ENCODE measurements at places on chromosomes 11 and 22.

- DNase-seq, result no peak
These were observed 183.4 kb upstream of the MTMR2 start for GRCh38 chr11:96107143-96107824.

DNA sequence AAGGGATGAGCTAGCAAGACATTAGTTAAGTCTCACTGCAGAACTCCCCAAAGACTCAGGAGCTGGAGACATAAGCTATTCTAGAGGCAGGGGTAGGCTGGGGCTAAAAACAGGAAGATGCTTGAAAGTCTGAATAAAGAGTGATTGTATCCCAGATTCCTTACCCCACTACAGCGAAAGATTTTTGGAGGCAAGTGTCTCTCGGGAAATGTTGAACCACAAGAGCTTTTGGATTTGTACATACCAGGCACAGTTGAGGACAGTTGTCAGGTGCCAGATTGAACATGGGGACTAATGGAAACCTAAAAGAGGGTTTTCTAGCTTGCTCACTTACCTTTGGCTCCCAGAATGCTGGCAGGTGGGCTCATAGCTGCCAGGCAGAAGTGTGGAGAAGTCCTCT lies 43.5 kb upstream of the OR9Q1 start:
- no peak for DNase-seq

- DNase-seq, result no peak
These were observed 85.5 kb upstream of the PRR5 start for GRCh38 chr22:44616461-44616860.

GRCh38 chr22:38429499-38430068 lies 25.4 kb downstream of the KCNJ4 start:
- no peak for DNase-seq

DNA sequence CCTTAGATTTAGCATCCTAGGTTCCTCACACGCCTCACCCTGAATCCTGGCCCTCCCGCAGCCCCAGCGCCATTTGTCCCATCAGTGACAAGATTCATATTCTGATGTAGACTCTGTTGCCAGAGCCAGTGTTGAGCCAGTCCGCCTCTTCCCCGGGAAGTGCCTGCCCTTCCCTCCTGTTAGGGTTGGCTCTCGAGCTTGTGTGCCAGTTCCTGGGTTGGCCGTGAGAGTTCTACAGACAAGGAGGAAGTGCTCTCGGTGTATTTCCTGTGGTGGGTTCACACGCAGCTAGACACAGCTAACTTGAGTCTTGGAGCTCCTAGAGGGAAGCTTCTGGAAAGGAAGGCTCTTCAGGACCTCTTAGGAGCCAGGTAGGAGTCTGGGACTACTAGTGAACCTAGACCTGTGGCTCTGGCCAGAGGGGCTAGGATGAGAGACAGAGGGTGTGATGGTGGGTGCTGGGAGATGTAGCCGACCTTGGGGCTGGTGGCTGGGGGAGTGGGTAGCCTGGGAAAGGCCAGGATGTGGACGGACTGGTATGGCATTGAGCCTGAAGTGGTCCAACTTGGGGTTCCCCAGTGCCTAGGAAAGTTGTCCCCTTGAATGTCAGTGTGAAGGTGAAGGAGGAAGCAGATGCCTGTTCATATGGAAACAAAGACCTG lies at the start of gene IL18BP:
TSS of gene IL18BP (plus strand) at position 261 of the 662 bp plus-strand sequence. CDS start 1,076 bp downstream, outside the sequence.
- no peak for DNase-seq

- no peak for DNase-seq
These were observed 179.2 kb downstream of the SPON1 start for GRCh38 chr11:14141676-14142075.

DNA sequence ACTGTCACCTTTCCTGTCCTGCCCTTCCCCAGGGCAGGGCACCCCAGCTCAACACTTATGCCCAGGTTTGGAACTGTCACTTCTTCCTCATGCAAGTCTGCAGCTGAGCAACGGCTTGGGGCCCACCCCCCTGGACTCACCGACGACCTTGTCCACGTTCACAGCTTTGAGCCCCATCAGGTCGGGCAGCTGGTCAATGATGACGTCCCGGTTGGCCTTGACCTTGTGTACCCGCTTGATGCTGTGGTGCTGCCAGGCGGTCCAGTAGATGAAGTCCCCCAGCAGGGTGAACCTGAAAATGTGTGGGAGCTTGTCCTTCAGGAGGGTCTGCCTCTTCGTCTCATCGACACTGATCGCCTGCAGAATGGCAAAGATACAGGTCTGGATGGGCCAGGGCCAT lies 135.0 kb downstream of the CRYBB2 start:
- no peak for DNase-seq

- DNase-seq, result no peak
These were observed 352.9 kb downstream of the TENM4 start for GRCh38 chr11:79087961-79088318.

- no peak for DNase-seq
These were observed 4.4 kb upstream of the SYTL2 start for GRCh38 chr11:85815186-85815931.

DNA sequence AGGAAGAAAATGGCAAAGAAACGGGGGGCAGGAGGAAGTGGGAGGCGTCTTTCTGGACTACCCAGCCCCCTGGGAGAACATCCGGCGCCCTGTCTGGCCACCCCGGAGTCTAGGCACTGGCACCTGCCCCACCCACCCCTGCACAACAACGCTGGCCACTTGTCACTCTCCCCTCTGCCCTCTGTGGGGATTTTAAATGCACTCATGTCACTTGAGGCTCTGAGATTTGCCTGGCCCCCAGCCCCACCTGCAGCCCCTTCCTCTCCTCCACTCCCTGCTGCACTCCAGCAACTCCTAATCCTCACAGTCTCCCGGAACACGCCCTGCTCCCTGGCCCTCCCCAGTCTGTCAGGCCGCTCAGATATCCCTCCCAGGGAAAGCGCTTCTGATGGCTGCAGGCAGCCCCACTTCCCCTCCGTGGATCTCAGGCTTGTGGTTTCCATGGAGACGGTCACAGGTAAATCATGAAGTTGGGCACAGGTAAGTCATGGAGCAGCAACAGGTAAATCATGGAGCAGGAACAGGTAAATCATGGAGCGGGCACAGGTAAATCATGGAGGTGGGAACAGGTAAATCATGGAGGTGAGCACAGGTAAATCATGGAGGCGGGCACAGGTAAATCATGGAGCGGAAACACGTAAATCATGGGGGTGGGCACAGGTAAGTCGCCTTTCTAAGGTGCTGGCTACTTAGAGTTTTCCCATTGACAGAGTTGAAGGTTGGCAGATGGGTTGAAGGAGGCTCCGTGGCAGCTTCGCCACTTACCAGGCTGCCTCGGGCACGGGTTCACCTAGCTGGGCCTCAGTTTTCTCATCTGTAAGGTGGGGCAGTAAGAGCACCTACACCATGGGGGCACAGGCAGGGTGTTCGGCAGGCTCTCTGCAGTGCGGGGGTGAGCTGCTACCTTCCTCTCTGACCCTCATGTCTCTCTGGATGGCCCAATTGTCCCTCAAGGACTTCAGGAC lies 79.0 kb upstream of the SHISAL1 start:
- DNase-seq, result no peak

DNA sequence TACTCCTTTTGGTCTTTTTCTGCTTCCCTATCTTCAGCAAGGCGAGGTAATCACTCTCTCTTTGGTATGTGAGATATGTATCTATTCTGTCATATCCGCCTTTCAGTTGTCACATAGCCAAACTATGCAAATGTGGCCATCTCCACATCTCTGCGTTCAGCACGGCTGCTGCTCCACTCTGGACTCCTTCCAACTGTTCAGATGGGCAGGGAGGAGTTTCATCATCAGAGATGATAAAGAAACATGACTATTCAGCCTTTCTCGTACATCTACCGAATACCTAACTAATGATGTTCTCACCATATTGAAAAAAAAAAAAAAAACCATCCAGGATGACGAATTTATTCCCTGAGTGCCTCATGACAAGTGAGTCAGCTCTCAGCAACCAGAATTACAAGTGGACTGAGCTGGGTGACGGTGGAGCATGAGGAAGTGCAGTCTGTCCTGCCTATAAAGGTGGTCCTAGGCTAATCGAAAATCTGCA lies 899.6 kb downstream of the OPCML start:
- DNase-seq, result no peak

DNA sequence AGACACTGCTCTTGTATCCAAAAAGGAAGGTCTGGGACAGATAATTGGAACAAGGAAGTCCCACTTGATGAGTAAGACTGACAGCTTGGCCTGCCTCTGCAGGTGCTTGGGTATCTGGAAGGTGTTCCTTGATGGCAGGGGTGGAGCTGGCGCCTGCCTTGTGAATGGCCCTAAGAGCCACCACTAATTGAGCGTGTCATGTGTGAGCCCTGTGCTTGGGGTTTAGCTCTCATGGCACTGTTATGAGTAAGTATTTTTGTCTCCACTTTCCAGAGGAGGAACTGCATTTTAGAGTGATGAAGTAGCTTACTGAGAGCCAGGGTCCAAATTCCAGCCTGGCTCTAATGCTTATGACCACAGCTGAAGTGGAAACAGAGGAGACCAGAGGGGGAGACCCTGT lies 71.2 kb upstream of the NECTIN1 start:
- no peak for DNase-seq

DNA sequence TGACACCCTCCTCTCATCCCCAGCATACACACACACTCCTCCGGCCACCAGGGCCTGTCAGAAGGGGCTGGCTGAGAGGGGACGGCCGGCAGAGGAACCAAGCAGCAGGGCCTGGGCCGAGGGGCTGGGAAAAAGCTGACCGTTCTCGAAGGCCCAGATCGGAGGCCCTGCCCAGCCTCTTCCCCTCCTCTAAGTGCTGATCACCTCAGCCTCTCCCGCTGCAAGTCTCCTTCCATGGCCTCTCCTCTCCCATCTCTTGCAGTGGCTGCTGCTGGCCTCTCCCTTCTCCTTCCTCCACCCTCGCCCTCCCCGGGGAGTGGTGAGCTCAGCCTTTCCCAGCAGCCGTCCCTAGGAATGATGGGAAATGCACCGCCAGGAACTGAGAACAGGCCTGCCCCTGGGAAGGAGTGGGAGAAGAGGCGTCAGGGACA lies 39.6 kb downstream of the ARRB1 start:
- DNase-seq, result no peak

DNA sequence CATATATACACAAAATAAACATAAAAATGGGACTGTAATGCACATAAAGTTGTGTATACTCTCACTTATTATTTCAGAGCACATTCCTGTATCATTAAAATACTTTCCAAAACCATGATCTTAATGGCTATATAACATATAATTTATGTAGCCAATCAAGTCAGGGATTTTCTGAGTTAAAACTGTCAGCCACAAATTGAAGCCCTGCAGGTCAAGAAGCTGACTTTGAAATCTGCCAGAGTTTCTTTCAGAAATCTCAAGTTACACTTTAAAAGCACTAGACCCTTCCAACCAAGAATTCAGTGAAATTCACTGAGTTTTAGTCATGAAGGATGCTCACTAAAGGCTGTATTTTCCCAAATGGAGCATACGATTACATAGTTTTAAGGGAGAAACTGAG lies 47.6 kb downstream of the PHF21A start:
- no peak for DNase-seq

DNA sequence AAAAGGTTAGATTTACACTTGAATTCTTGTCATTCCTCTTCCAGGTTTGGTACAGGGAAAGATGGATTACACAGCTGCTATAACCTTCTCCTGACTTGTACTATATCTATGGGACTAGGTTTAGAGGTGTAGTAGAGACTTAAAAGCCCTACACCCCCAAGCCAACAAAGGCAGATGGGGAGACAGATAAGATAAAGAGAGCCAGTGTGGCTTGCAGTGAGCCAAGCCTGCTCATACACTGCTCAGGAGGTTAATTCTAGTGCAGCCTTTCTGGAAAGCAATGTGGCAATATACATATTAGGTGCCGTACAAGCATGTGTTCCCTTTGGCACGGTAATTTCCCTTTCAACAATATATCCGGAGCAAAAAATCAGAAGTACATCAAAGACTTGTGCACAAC lies 10.8 kb downstream of the SIK3 start:
- no peak for DNase-seq

- no peak for DNase-seq
These were observed 6.8 kb downstream of the MICAL2 start for GRCh38 chr11:12117200-12117599.

DNA sequence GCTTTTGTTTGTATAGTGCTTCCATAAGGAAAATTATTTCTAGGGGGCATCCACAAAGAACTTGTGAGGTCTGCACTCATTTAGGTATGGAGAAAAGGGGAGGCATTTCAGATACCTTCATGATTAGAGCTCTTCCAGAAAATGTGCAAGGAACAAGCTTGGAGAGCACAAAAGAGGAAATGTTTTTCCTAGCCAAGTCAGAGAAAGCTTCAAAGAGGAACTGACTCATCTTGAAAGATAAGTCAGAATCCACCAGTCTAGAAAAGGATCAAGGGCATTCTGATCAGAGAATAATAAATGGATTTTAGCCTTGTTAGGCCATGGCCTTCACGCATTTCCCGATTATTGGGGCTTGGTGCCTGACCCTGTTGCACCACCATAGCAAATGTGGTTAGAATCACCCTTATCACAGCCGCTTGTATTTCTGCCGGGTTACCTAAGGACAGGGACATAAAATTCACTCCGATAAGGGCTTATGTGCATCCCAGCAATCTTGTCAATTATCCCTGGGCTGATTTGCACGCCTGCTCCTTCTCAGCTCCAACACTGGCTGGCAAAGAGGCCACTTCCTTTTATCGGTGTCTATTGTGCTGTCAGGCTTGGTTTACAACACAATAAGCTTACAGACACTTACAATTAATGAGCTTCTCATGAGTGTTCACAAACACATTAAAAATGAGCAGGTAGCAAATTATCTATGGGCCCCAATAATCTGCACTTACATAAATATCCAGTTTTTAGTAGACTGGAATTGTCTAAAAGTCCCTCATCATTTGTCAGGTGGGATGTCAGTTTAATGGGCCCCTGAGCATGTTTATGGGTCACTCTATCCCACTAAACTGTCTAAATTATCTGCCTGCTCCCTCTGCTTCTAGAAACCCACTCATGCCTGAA lies 613.5 kb downstream of the SOX6 start:
- DNase-seq, result no peak

DNA sequence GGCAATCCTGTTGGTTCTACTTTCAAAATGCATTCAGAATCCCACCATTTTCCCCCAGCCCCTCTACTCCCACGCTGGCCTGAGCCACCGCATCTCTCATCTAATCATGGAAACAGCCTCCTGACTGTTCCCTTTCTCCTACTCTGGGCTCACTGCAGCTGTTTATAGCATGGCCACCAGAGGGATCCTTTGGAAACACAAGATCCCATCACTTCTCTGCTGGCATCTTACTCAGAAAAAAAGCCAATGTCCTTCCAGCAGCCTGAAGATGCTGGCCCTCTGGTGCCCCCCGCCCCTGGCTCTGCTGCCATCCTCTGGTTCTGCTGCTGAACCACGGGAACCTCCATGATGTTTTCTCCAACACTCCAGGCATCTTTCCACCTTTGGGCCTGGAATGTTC lies 11.1 kb downstream of the MS4A8 start:
- no peak for DNase-seq

All from stimulated activated CD8-positive, alpha-beta memory T cell treated with anti-CD3 and anti-CD28 coated beads, Interleukin-7, amount 100 ng/mL, for 4 hours (primary cell).